ENCODE measurements at places on chromosomes 5 and 9.
A peak's percentile ranks its signal among the peaks of the same experiment; 100 is the strongest.

DNA sequence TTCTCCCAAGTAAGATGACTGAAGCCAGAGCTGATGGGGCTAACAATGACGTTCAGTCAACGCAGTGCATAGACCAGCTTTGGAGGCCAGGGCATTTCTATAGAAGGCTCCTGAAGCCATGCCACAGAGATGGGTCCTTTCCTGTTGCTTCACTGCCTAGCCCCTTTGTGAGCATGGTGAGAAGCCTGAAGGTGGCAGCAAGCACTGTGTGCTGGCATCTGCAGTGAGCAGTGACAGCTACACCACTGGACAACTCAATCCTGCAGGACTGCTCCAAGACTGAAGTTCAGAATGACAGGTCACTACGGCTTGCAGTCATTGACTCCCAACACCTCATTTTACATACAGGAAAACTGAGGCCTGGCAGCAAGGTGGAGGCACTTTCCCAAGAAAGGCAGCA is 229.0 kb downstream of the TSSK1B start:
- no peak for DNase-seq

- DNase-seq, result no peak
Measured at GRCh38 chr5:36982146-36982545, 105.6 kb downstream of the NIPBL start.

DNA sequence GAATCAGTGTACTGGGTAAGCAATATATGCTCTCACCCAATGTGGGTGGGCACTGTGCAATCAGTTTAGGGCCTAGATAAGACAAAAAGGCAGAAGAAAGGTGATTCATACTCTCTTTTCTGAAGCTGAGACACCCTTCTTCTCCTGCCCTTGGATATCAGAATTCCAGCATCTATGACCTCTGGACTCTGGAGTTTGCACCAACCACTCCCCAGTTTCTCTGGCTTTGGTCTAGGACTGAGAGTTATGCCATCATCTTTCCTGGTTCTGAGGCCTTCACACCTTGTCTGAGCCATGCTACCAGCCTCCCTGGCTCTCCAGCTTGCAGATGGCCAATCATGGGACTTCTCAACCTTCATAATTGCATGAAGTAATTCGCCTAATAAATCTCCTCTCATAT is 724.6 kb upstream of the TYRP1 start:
- no peak for DNase-seq

DNA sequence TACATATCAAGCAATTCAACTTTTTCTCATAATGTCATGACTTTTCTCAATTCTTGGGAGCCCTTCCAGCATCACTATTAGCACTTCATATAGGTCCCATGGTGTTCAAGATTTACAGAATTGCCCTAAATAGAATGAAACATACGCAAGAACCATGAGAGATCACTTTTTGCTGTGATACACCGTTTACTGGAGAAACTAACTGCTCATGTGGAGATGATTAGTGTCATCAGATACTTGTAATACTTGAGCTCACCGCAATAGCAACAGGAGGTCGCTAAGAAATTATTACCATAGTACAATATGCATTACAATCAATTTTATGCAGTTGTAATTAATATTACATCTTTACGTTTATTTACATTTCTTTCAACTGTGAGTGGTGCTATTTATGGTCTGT is 4.8 kb upstream of the PCSK5 start:
- DNase-seq, result no peak

DNA sequence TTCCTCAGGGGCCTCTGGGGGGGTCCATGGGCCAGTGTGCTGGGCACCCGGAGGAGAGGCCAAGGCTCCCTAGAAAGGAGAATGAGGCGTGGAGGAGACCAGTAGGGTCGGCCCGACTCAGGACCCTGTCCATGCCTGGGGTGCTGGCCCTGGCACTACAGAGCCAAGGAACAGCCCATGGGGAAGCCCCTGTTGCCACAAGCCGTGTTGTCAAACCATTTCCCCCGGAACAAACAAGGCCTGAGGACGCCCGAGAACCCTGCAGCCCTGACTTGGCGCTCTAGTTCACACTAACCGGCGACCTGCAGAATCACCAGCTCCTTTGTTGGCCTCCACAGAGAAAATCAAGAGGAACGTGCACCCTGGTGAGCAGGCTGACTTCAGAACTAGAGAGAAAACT is 41.6 kb upstream of the SLC12A7 start:
- no peak for DNase-seq

- no peak for DNase-seq
Measured at GRCh38 chr5:135047347-135047695, 13.3 kb upstream of the PITX1 start.

DNA sequence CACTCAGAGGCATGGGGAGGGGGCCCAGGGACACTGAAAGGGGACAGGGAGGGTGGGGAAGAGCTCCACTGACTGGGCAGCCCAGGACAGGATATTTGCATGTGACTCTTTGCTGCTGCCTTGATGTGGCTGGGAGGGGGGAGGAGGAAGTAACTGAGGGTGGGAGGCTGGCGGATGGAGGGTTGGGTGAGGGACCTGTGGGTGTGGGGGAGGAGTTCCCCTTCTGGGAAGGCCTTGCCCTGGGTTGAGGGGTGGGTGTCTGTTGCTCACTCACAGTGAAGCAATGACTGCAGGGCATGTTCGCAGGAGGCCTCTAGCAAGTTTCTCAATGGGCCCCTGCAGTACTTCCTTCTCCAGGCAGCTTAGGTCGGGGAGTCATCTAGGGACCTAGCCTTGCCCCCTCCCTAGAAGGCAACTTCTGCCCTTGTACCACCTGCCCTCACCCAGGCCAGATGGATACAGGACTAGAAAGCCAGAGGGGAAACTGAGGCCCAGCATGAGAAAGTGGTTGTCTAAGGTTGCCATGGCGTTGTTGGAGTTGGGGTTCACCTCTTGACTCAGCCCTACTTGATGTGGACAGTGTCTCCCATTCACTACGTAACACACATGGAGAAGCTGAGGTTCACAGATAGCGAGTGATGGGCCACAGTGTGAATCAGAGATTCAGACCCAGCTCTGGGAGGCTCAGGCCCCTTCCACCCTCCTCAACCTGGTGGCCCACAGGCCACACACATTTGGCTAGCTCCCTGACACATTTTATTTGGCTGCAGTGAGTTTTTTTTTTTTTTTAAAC is 3.0 kb downstream of the GRK6 start:
- peak; percentile 64 for DNase-seq

DNA sequence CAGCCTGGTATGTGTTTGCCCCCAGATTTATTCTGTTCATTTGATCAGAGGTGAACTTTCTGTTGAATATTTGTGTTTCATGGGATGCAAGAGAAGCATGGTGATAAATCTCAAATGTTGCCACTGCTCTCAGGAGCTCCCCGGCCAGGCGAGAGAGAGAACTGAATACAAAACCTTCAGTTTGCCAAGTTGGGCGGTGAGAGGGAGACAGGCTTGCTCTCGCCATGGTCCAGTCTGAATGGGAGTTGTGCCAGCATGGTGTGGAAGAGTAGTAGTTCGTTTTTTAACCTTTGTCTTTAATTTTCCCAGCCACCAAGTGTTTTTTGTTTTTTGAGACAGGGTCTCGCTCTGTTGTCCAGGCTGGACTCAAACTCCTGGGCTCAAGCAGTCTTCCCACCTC is 2.7 kb downstream of the NTMT1 start:
- DNase-seq, result no peak

DNA sequence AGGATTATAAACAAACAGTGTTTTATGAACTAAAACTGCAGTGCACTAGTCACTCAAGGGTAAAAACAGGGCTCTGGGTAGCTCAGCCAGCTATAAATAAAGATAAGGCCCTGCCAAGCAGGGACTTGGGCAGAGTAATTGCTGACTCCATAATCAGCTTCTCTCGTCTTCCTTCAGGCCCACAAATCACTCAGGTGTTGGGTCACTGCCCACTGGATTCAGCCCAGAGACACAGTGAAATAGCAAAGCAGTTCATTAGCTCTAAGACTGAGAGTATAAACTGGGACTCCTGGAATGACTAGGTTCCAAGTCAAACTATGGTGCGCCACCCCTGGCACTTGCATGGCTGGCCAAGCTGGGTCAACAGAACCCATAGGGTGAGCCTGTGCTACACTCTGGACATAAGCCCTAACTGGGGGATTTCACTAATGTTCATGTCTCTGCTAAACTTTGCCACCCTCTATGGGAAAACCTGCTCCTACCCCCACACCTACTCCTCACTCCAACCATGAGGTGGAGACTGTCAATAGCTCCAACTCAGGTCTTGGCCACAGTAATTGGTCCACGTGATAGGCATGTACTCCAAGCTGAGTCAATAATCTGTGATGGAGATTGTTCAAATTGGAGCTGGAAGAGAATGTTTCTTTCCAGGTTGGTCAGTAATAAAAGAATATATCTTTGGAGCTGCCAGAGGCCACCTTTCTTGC is 158.5 kb downstream of the SLIT3 start:
- DNase-seq, result peak; percentile 34

GRCh38 chr9:113298311-113298710 is 4.9 kb downstream of the RNF183 start:
- DNase-seq, result no peak

DNA sequence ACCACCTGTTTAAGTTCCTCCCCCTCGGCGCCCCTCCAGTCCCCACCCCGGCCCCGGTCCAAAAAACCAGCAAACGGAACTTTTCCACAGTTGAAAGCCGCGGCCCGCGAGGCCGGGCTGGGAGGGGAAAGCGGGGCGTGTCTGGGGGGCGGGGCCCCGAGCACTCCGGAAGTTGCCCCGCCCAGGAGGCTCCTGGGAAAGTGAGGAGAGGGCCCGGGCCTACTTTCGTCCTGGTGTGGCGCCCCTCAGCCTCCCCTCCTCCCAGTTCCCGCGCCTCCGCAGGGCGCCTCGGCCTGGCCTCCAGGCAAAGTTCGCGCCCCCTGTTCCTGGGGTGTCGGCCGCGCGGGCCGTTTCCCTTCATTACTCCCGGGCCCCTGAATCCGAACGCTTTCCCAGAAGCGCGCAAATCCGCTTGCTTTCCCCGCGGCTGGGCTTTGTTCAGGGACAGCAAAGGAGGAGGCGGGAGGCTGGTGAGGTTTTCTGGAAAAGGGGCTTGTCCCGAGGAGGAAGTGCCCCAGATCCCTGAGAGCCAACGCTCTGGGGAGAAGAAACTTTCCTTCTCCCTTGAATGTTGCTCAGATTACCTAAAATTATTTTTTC is 4.5 kb upstream of the DMRT3 start:
- DNase-seq, result peak; percentile 70

DNA sequence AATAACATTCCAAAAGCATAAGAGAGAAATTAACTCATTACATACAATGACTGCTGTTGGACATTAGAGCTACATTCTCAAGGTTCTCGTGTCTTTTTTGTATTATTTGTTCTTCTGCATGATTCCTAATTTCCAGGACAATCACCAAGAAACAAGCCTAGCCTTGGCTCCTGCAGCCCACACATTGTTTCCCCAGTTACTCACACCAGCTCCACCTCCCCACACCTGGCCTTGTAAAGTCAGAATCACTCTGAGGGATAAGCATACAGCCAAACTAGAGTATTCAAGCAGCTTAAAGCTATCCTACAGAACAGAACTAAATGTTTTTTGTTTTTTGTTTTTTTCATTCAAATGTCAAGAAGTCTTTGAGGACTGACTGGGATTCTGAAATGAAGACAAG is 189.2 kb downstream of the HINT1 start:
- DNase-seq, result peak; percentile 30

- no peak for DNase-seq
Measured at GRCh38 chr5:58731641-58732040, 148.8 kb downstream of the RAB3C start.

DNA sequence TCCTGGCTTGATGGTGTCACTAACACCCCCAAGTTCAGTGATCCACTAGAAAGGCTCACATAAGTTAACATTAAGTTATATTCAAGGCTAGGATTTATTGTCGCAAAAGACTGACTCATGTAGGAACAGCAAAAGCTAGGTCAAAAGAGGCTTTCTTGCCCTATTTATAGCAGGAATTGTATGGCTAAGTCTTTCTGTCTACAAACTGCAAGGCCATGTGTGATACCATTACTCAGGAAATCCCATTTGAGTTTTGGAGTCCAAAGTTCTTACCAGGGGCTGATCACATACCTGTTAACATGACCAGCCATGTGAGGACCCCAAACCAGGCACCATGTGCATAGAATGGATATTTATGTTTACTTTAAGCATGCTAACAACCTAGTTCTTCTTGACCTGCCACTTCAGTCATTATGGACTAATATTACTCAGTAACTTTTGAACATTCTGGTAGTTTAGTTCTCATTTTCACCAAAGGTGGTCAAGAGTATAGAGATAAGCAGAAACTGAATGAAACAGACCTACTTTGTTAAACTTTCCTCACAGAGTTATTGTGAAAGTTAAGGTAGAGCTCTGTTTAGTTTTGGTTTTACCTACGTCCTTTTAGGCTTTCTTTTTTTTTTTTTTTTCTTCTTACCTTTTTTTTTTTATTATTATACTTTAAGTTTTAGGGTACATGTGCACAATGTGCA is 281.1 kb downstream of the FER start:
- no peak for DNase-seq

DNA sequence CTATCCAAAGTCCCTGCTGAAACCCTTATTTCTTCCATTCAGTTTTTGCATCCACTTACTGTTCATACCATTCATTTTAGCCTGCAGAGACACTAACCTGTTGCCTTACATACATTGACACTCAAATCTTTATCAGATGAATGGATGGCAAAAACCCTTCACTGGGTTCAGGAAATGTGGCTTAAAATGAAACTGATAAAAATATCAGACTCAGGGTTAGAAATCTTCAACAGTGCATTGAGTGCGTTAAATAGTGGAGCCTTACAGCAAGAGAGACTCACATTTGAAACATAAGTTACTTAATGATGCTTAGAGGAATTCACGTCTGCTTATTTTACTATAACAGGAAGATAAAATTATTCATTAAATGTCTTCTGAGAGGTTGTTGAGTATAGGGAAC is 28.0 kb upstream of the BNC2 start:
- no peak for DNase-seq

DNA sequence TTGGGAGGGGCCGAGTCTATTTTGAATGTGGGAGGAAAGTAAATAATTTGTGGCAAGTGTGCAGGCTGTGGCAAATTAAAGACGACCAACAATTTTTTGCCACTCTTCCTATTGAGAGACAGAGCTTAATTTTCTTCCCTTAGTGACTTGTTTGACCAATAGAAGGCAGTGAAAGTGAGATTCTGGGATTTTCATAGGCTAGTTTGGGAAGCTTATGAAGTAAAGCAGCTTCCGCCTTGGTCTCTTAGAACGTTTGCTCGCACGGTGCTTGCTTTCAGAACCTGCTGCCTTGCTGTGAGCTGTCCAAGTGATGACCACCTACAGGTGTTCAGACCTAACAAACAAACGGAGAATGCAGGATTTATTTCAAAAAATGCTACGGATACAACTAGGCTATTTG is 6.7 kb upstream of the OR1N2 start:
- DNase-seq, result no peak

GRCh38 chr9:7342229-7342628 is 457.3 kb downstream of the DMAC1 start:
- DNase-seq, result no peak
